ENCODE measurements at places on chromosomes 16 and 17.

DNA sequence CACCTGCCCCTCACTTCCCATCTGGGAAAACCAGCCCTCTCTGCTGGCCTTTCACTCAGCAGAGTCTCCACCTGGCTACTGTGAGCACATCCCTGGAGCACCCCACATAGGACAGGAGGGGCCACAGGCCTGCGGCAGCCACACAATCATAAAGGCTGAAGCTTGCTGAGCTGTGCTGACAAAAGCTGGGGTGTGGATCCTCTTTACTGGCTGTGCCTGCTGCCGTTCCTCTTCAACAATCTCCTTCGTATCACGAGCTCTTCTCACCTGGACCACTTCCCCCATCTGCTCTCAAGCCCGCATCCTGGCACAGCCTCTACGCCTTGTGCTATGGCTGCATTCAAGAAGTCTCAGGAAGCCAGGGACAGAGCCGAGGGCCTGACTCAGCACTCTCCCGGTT is 86.1 kb downstream of the ZNF778 start:
- no peak for DNase-seq

- no peak for DNase-seq
Measured at GRCh38 chr16:50195276-50195675, 42.2 kb downstream of the TENT4B start.

- DNase-seq: no peak
Measured at GRCh38 chr16:88454523-88454947, 1.5 kb downstream of the ZFPM1 start.

DNA sequence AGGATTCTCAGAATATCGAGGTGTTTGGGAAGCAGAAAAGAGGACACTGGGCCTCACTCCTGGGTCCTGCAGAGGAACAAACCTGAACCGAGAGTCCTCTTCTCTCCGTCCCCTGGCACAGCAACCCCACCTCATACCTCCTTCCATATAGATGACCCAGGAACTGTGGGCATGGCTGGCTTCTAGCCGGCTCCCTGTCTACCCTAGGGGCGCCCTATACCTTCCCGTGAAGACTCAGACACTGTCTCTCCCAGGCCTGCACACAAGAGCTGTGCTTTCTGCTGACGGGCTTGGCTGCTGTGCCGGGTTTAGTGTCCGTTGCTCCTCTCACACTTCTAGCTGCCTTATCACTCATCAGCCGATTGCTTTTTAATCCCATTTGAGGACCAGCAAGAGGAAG is 46.5 kb upstream of the CRISPLD2 start:
- no peak for DNase-seq

DNA sequence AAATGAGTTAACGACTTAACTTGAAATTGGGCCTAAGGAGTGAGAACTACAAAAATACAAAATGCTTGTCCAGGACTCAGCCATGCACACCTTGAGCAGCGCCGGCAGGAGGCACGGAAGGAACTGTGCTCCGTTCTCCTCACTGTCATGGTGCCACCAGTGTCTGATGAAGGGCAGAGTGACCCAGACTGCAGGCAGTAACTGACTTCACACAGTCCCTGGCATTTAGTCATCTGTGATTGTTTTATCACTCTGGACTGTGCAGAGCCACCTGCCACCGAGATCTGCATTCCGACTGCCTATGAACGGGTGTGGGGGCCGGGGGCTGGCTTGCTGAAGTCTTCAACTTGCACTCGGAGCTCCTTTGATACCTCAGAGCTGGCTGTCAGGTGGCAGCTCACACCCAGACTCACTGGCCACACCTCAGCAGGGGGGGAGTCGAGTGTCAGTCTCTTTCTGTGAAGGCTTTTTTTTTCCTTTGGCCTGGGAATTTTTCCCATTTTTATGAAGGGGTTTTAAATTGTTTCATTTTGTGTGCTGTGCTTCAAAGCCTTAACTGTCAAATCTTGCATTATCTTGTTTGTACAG is 20.2 kb upstream of the ENDOV start:
- DNase-seq: peak; percentile 11

- DNase-seq: no peak
Measured at GRCh38 chr16:11521055-11521454, 65.7 kb downstream of the LITAF start.

GRCh38 chr17:79420318-79421243 is 190.3 kb downstream of the RBFOX3 start:
- DNase-seq: no peak

- DNase-seq: no peak
Measured at GRCh38 chr17:41507315-41507880, 2.0 kb upstream of the KRT13 start.

- no peak for DNase-seq
Measured at GRCh38 chr17:32227910-32228309, 37.7 kb upstream of the RHBDL3 start.

DNA sequence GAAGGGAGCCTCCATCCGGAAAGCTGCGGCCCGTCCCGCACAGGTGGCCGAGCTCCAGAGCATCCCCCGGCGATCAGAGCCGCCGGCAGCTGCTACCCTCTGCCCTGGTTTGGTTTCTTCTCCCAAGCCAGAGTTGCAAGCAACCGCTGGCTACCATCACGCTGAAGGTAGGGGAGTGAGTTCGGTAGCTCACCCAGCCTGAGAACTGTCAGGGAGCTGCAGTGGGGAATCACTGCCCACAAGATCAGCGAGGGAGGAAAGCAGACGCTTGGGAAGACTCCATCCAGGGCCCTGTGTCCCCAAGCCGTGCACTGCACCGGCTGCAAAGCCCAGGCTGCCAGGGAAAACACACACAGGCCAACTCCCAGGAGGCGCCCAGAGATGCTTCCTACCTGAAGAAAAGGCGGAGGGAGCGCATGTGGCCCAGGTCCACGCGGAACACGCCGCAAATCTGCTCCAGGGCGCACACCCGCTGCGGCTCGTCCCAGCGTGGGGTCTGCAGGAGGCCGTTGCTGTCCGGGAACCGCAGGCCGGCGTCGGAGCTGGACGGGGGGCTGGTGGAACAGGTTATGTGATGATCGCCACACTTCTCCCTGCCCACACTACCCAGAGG is 83.3 kb downstream of the TBC1D16 start:
- no peak for DNase-seq

- no peak for DNase-seq
Measured at GRCh38 chr16:63563819-63564505, 1527.7 kb upstream of the CDH8 start.

DNA sequence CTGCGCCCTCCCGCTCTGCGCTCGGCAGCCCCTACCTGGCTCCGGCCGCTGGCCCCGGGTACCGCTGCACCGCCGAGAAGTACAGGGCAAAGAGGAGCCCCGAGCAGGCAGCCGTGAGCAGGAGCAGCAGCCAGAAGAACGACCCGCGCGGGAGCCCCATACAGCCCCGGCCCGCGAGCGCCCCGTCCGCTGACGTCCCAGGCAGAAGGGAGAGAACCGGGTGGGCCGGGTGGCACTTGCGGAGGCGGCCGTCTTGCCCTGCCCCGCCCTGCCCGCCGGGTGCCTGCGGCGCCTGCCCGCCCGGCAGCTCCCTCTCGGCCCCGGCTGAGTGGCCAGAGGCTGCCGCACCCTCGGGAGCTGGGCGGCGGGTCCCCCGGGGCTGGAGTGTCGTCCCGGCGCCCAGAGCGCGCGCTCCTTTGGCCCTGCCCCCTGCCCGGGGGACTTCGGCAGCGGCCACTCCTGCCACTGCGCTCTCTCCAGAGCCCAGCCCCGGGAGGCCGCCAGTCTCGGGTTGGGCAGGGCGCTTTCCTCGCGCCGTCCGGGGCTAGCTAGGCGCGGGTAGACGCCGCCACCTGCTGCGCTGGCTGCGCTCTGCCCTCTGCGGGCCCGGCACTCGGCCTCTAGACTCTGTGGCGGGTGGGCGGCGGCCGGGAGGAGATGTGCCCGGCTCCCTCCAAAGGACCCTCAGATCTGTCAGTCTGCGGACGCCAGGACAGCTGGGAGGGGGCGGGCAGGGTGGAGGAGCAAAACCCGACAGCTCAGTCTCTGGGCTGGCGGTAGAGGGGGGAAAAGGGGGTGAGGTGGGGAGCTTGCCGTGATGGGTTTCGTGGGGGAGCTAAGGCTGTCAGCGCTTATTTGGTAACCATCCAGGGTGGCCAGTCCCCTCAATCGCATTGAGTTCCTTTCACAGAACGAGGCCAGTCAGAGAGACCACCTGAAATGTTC is at the start of gene ST6GALNAC2:
ST6GALNAC2 (minus strand) TSS at position 212 of the 945 bp plus-strand sequence; CDS start at position 160, 52 bp downstream.
- peak; percentile 41 for DNase-seq

DNA sequence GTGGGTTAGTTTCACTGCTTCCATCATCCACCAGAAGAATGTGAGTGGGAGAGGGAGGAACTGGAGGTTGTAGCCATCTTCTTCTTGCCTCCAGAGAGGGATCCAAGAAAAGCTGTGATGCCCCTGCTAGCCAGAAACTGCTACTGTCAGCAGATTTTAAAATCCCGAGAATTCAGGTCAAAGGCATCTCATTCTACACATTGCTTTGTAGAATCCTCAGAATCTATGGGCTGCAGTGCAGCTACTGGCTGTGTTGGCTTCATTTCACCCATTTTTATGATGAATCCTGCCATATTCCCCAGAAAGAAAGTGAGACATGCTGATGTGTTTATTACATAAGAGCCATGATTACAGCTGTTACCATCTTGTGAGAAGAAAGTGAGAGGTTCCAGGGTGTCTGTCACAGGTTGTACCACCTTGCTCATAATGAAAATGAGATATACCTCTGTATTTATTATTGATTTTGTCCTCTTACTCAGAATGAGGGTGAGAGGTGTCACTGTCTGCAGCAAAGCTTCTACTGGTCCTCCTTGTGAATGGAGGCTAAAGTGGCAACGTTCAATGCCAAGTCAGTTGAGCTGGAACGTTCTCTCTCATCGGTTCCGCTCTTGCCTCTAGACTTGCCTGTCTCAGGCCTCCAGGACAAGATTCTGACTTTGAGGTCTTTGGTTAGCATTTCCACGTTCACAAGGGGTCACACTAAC is 50.1 kb upstream of the MYH10 start:
- no peak for DNase-seq

- DNase-seq: no peak
Measured at GRCh38 chr16:86630471-86630870, 52.1 kb downstream of the FOXL1 start.

GRCh38 chr17:64571746-64572145 is 65.0 kb downstream of the CEP95 start:
- DNase-seq: no peak

GRCh38 chr17:48382989-48383388 is 47.0 kb downstream of the SKAP1 start:
- DNase-seq: no peak

DNA sequence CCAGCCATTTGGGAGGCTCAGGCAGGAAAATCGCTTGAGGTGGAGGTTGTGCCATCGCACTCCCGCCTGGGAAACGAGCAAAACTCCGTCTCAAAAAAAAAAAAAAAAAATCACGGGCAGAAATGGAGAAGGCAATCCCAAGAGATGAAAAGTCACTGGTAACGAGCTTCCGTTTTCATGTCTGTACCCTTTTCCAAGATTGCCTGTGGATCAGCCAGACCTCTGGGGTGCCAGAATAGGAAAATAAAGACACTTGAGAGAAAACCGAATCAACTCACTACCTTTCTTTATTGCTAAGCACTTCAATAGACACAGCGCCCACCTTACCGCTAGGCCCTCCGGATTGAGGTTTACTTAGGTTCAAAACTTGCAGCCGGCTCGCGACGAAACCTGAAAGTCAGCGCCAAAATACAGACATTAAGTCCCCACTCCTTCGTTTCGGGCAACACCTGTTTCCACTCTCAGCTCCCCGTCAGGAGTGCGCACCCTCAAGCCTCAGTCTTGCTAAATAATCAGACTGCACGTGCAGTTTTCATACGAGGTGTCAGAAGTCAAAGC is 970 bp upstream of the TRAF7 start:
- DNase-seq: no peak

- peak; percentile 96 for DNase-seq
Measured at GRCh38 chr17:29645515-29646051, 22.9 kb upstream of the CORO6 start.

DNA sequence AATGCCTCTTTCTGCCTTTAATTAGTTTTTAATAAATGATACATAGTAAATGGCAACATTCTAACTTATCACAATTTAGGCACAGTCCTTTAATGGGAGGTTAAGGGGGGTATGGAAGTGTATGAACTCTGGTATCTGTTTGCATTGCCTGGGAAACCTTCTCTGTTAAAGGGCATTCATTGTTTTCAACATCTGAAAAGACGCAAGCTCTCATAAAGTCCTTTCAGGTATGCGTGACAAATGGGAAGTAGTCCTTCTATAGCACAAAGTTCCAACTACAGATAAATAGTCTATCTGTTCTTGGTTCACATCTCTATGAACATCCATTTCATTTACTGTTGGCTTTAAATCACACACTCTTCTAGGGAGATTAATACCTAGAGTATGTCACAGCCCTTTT is 298.0 kb upstream of the PMFBP1 start:
- DNase-seq: no peak

DNA sequence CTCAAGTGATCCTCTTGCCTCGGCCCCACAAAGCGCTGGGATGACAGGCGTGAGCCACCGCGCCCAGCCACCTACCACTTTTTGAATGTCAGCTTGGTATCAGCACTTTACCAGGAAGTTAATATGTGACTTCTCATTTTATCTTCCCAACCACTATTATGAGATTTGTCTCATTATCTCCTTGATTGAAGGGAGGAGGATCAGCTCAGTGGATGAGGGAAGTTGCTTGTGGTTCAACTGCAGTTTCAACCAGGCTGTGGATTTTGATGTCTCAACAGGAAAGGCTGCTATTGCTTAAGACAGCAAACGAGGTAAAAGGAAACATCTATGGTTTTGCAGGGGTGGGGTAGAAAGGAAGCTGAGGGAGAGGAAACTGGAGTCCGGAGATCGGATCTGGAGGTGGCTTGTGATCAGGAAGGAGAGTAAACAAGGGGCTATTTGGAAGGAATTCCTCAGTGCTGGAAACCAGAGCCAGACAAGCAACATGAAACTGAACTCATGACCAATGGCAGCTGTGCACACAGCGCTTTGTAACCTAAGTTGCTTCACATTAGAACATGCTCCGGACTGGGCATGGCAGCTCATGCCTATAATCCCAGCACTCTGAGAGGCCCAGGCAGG is 180.5 kb downstream of the VPS53 start:
- no peak for DNase-seq

DNA sequence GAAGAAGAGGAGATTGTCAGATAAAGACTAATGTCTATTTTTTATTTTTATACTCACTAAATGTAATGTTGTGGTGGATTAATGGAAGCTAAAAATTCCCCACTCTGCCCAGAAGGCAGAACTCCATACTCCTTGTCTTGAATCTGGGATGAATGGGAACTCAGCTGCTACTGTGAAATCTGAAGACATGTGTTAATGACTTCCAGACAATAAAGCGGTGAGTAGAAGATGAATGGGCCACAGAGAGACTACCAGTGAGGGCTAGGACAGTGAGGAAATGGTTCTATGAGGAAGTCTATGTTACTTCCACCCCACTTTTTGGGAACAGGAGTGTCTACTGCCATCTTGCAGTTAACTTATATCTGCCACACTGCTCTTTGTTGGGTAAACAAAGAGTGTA is 726.9 kb downstream of the CDH8 start:
- no peak for DNase-seq

Data from tibial artery (tissue), 4 donors.